Pulmonary artery endothelial cell (primary cell): ENCODE measurements at places on chromosomes 4 and X.

- no peak for DNase-seq
Measured at GRCh38 chr4:84901173-84901572, 65.3 kb downstream of the WDFY3 start.

DNA sequence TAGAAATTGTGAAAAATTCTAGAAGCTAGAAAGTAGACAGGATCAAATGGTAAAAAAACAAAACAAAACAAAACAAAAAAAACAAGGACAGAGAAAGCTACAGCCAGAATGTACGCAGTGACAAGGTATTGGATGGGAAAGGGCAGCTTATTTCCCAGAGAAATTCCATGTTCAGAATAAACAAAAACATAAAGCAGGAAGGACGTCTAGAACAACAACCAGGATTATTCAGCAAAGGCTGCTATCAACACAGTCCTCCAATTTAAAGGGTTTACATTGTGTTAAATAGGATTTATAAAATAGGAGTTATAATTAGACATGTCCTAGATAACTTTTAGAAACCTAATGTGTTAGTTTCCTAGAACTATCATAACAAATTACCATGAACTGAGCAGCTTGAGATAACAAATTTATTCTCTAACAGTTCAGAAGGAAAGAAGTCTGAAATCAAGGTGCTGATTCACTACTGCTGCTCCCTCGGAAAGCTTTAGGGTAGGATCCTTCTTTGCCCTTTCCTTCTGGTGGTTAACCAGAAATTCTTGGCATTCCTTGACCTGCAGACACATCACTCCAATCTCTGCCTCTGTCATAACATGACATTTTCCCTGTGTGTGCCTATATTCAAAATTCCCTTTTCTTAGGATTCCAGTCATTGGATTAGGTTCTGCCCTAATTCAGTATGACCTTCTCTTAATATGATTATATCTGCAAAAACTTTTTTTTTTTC is 175.6 kb downstream of the SNCA start:
- DNase-seq, result no peak

- DNase-seq, result peak; percentile 27
Measured at GRCh38 chr4:21512353-21512752, 436.2 kb downstream of the KCNIP4 start.

- DNase-seq, result no peak
Measured at GRCh38 chr4:38681281-38681991, 17.4 kb downstream of the KLF3 start.

DNA sequence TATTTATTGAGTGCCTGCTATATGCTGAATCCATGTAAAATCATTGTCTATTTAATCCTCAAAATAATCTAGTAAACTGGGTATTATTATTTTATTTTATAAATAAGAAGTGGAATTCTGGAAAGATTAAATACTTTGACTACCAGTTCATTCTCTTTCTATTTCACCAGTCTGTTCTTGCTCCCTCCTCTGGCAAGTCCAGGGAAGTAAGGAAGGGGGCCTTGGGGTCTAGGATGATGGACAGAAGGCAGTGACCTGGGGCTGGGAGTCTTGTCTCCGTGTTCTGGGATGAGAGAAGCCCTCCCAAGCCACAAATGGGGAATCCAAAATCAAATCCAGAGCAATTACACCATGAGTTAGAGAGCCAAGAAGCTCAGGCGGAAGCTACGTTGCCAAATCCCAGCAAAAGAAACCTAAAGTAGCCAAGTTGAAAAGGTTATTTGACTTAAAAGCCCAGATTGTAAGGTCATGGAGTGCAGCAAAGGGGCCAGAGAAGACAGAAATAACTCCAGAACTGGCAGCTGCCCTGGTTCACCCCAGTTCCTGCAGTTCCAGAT is 28.3 kb upstream of the PARM1 start:
- DNase-seq, result no peak

- no peak for DNase-seq
Measured at GRCh38 chr4:159008671-159009070, 94.2 kb upstream of the RAPGEF2 start.

DNA sequence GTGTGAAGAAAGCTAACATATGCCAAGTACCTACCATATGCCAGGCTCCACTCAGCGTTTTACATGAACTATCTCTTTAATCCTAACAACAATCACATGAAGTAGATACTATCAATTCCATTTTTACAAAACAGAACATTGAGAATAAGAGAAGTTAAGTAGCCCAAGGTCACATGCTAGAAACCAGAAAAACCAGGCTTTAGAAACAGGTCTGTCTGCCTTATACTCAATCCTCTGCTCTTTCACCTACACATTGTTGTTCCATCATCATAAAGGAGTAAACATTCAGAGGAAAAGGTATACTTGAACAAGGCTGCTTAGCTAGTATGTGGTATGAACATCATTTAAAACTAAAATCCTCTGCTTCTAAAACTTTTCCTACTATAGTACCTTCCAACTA is 42.1 kb downstream of the WDFY3 start:
- DNase-seq, result no peak

DNA sequence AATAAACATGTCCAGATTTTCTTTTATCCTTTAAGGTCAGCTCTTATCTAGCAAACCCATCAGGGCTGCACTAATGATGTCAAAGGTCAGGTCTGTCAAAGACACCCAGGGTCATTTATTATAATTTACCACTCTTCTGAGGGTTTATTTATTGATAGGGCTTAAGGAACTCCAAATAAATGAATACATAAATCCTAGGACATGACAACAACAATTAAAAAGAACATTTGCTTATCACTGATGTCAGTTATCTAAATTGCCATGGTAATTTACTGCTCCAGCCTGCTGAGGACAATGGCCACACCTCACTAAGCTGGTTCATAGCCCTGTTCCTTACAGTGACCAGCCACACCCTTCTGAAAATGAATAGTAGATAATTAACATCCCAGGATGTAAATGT is 317.1 kb downstream of the UNC5C start:
- no peak for DNase-seq

- no peak for DNase-seq
Measured at GRCh38 chr4:7558436-7558835, 123.7 kb upstream of the PSAPL1 start.

GRCh38 chr4:89290727-89291516 is 16.7 kb downstream of the GPRIN3 start:
- DNase-seq, result no peak

DNA sequence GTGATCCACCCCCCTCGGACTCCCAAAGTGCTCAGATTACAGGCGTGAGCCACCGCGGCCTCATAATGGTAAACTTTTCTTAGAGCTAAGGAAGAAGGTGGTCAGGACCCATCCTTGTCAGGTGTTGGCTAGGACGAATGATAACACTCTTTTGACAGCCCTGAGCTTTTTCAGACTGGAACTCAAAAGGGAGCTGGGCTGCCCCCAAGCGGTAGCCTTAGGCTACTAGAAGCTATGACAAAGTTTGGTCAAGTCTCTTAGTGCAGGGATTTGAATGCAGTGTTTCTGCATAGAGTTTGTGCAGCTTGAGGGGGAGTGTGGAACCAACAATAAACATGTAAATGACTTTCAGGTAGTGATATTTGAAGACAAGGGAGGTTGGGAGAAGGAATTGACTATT is 11.8 kb upstream of the HSD17B10 start:
- DNase-seq, result no peak

GRCh38 chr4:67459164-67459563 is 86.1 kb downstream of the CENPC start:
- DNase-seq, result no peak
